ENCODE measurements at places on chromosomes 2 and 18.

GRCh38 chr18:3902676-3903075, 452.7 kb downstream of the TGIF1 start:
- H3K27me3 ChIP-seq: no peaks in the 10 kb centered on the region
- H3K4me1 ChIP-seq: no peaks in the 10 kb centered on the region
- H3K36me3 ChIP-seq: no peaks in the 10 kb centered on the region
- DNase-seq: no peak

DNA sequence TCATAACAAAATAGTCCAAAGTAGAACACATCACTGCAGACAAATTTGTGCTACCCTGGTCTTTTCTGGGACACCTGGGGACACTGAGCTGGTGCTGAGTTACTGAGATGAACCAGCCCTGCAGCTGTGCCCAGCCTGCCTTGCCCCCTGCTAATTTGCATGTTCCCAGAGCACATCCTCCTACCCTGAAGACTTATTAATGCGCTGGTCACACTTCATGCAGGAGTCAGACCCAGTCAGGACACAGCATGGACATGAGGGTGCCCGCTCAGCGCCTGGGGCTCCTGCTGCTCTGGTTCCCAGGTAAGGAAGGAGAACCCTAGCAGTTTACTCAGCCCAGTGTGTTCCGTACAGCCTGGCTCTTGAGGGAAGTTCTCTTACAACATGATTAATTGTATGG, 1518.3 kb downstream of the RPIA start:
- no peak overlapping the region for H3K4me3 ChIP-seq
- H3K27ac ChIP-seq: no peak overlapping the region
- DNase-seq: no peak
- no peaks in the 10 kb centered on the region for H3K4me1 ChIP-seq
- no peaks in the 10 kb centered on the region for H3K36me3 ChIP-seq

DNA sequence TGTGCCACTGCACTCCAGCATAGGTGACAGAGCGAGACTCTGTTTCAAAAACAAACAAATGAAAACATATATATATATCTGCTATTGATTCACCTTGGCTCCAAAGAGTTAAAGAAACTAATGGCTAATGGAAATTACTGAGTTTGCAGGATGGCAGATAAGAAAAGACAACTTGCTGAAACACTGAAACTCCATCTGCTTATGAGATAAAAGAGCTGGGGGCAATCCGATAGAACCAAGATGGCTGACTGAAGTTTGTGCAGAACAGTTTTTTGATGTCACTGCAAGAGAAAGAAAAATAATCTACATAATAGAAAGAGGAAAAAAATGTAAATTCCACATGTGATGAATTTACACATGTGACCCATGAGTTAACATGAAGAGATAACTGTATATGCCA, 88.2 kb downstream of the LRATD1 start:
- no peaks in the 10 kb centered on the region for H3K4me1 ChIP-seq
- DNase-seq: no peak
- no peak overlapping the region for H3K27ac ChIP-seq
- H3K27me3 ChIP-seq: no peaks in the 10 kb centered on the region

- H3K27ac ChIP-seq: no peak overlapping the region
- no peak for DNase-seq
- peaks cover 15% of the 10 kb centered on the region for H3K4me1 ChIP-seq
- peaks cover 7% of the 10 kb centered on the region for H3K36me3 ChIP-seq
These were observed 164.4 kb downstream of the PRPF40A start for GRCh38 chr2:152552888-152553287.

GRCh38 chr2:31957354-31958139, 53.3 kb downstream of the MEMO1 start:
- no peaks in the 10 kb centered on the region for H3K36me3 ChIP-seq
- H3K4me1 ChIP-seq: peaks cover 10% of the 10 kb centered on the region
- no peak for DNase-seq
- H3K27ac ChIP-seq: no peak overlapping the region

- H3K27me3 ChIP-seq: no peaks in the 10 kb centered on the region
- DNase-seq: no peak
- no peak overlapping the region for H3K27ac ChIP-seq
- H3K36me3 ChIP-seq: no peaks in the 10 kb centered on the region
- H3K4me3 ChIP-seq: no peak overlapping the region
These were observed 305.3 kb downstream of the TMX3 start for GRCh38 chr18:68409576-68409975.

DNA sequence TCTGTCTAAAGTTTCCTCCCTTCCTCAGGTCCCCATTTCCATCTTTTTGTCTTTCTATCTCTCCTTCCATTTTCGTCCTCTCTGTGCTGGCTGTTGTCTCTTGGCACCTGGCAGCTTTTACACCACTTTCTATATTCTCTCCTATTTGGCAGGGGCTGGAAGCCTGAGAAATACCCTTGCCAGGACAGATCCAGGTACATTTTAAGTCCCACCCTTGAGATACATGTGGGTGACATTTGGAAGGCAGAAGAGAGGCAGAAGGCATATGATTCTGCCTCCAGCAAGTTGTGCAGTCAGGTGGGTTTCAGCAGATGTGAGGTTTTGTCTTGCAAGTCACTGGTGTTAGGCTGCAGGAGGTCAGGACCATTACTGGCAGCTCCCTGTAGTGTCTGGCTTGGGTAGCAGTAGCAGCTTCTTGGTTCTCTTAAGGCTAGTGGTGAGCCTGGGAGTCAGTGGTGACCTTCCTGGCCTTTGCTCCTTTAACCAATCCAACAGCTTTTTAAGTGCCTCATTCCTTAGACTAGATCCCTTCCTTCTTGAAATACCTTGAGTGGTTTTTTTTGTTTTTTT, 90.1 kb downstream of the CAPN13 start:
- DNase-seq: no peak
- no peaks in the 10 kb centered on the region for H3K36me3 ChIP-seq
- no peaks in the 10 kb centered on the region for H3K27me3 ChIP-seq
- H3K27ac ChIP-seq: no peak overlapping the region
- no peak overlapping the region for H3K4me3 ChIP-seq

- H3K36me3 ChIP-seq: no peaks in the 10 kb centered on the region
- H3K27ac ChIP-seq: no peak overlapping the region
- H3K4me1 ChIP-seq: no peaks in the 10 kb centered on the region
- no peak overlapping the region for H3K4me3 ChIP-seq
- no peak for DNase-seq
These were observed 269.6 kb upstream of the SIX3 start for GRCh38 chr2:44671916-44672315.

DNA sequence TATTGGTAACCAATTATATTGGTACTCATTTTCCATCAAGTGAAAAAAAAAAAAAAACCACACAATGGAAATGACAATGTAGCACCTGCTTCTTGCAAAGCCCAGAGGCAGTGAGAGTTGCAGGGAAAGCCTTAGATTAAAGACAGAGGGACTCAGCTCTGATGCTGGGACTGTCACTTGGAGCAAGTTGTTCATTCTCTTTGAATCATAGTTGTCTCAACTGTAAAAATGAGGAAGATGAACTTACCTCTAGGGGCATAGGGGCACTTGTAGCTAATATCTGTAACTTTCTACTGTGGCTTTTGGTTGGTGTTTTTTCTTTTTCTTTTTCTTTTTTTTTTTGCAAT, 81.4 kb upstream of the LPIN2 start:
- no peak for DNase-seq
- no peak overlapping the region for H3K4me3 ChIP-seq
- no peaks in the 10 kb centered on the region for H3K27me3 ChIP-seq
- no peaks in the 10 kb centered on the region for H3K4me1 ChIP-seq
- no peaks in the 10 kb centered on the region for H3K36me3 ChIP-seq

DNA sequence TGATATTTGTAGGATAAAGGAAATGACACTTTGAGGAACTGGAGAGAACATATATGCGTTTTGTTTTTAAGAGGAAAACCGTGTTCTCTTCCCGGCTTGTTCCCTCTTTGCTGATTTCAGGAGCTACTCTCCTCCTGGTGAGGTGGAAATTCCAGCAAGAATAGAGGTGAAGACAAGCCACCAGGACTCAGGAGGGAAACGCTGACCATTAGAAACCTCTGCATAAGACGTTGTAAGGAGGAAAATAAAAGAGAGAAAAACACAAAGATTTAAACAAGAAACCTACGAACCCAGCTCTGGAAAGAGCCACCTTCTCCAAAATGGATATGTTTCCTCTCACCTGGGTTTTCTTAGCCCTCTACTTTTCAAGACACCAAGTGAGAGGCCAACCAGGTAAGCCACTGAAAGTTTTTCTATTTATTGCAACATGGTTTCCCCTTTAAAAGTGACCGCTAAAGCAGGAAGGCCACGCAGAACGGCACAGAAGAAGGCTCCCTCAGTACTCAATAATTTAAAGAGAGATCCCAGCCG, 735 bp downstream of the NRP2 start:
- H3K4me3 ChIP-seq: peak overlapping the region; percentile 97
- peaks cover 21% of the 10 kb centered on the region for H3K27me3 ChIP-seq
- H3K27ac ChIP-seq: peak overlapping the region; percentile 65
- no peak for DNase-seq
- H3K4me1 ChIP-seq: peaks cover 58% of the 10 kb centered on the region

- no peak for DNase-seq
- H3K36me3 ChIP-seq: no peaks in the 10 kb centered on the region
- no peaks in the 10 kb centered on the region for H3K4me1 ChIP-seq
These were observed 314.5 kb upstream of the MMADHC start for GRCh38 chr2:149902081-149902480.

DNA sequence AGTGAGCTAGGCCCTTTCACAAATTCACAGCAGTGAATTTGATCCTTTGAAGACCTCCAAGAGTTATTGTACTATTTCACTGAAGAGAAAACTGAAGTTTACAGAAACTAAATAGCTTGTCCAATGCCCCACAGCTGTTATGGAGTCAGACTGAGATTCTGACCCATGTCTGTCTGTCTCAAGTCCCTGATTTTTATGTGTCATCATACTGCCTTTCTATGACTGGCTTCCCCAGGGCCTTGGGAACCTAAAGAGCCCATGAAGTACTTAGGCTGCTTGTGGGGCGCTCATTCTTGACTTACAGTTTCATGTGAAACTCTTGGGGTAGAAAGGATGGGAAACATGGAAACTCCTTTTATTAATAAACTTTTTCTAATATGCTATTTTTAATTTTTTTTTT, 107.7 kb downstream of the ATL2 start:
- H3K4me1 ChIP-seq: no peaks in the 10 kb centered on the region
- no peak overlapping the region for H3K27ac ChIP-seq
- H3K27me3 ChIP-seq: no peaks in the 10 kb centered on the region
- no peak overlapping the region for H3K4me3 ChIP-seq
- H3K36me3 ChIP-seq: no peaks in the 10 kb centered on the region

- no peaks in the 10 kb centered on the region for H3K27me3 ChIP-seq
- H3K4me1 ChIP-seq: peaks cover 8% of the 10 kb centered on the region
- no peak overlapping the region for H3K27ac ChIP-seq
- H3K36me3 ChIP-seq: no peaks in the 10 kb centered on the region
- no peak for DNase-seq
- no peak overlapping the region for H3K4me3 ChIP-seq
These were observed 35.9 kb downstream of the EPC2 start for GRCh38 chr2:148680462-148680861.

DNA sequence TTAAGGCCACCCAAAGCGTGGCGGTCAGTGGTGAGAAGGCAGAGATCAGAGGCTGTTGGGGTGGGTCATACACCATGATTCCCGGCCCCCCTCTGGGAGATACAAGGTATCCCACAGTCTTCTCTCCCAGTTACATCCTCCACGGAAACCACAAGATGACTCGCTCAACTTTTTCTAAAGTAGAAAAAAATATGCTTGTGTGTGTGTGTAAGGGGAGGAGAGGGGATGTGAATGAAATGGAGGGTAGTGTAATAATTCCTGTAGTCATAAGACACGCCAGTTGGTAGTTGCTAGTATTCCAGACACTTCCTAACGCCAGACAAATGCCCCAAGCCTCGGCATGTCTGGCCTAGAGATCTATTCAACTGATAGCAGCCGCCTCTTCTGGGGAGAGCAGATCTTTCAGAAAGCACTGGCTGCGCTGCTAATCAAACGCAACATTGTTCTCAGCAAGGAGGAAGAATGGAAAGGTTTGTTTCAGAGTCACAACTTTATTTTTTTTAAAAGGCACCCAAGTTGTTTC, 143.5 kb downstream of the TGIF1 start:
- H3K27me3 ChIP-seq: peaks cover 10% of the 10 kb centered on the region
- no peaks in the 10 kb centered on the region for H3K36me3 ChIP-seq
- peaks cover 43% of the 10 kb centered on the region for H3K4me1 ChIP-seq
- DNase-seq: peak; percentile 27
- peak overlapping the region; percentile 97 for H3K27ac ChIP-seq
- peak overlapping the region; percentile 79 for H3K4me3 ChIP-seq

DNA sequence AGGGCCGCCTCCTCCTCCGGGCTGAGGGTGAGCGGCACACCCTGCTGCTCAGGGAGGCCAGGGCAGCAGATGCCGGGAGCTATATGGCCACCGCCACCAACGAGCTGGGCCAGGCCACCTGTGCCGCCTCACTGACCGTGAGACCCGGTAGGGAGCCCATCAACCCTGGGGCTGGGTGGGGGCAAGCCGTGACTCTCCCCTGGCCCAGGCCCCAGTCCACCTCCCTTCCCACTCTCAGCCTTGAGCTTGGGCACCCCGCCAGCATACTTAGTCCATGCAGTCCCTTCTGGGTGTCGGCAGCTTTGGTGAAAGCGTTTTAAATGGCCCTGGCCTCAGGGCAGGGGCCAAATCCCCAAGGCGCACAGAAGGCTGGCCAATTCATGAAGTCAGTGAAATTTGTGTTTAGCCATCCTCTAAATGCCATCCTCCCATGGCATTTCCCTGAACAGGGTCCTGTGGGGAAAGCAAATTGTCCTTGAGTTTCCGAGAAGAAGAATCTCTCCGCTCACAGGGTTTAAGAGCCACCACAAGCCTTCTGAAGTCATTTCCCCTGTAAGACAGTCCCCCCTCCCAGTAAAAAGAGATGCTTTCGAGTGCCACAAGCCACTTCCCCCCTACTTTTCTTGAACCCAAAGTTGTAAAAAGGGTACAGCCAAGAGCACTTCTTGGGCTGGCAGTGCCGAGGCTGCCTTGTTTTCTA, 17.2 kb downstream of the SPEG start:
- H3K36me3 ChIP-seq: peaks cover 4% of the 10 kb centered on the region
- peaks cover 18% of the 10 kb centered on the region for H3K27me3 ChIP-seq
- DNase-seq: no peak
- no peak overlapping the region for H3K4me3 ChIP-seq
- no peaks in the 10 kb centered on the region for H3K4me1 ChIP-seq
- no peak overlapping the region for H3K27ac ChIP-seq

- no peak overlapping the region for H3K27ac ChIP-seq
- H3K27me3 ChIP-seq: no peaks in the 10 kb centered on the region
- no peak for DNase-seq
- no peaks in the 10 kb centered on the region for H3K4me1 ChIP-seq
- H3K36me3 ChIP-seq: no peaks in the 10 kb centered on the region
These were observed 90.3 kb upstream of the TFPI start for GRCh38 chr2:187644486-187644885.

GRCh38 chr18:47204908-47205522, 28.9 kb upstream of the IER3IP1 start:
- H3K36me3 ChIP-seq: no peaks in the 10 kb centered on the region
- peaks cover 16% of the 10 kb centered on the region for H3K4me1 ChIP-seq
- no peak overlapping the region for H3K4me3 ChIP-seq
- H3K27ac ChIP-seq: no peak overlapping the region
- DNase-seq: peak; percentile 71

DNA sequence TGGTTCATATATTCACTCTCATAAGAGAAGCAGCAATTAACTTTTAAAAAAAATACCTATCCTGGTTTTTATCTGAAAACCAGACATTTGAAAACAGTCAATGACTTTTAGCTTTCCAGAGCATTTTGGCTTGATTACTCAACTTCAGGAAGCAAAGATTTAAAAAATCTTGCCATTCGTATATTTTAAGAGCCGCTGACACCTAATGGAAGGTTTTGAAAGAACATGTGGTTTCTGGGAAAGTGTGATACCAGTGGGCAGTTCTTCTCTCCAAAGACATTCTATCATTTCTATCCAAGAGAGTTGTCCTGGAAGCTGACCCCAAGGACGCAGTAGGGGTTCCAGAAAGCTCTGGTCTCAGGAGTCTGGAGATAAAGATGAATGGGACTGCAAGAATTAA, 234.7 kb downstream of the TTC32 start:
- no peak overlapping the region for H3K4me3 ChIP-seq
- DNase-seq: no peak
- H3K27me3 ChIP-seq: no peaks in the 10 kb centered on the region
- H3K27ac ChIP-seq: no peak overlapping the region
- H3K4me1 ChIP-seq: no peaks in the 10 kb centered on the region

All from endothelial cell (in vitro differentiated cells).